ENCODE measurements at places on chromosomes 5 and 9.
A peak's percentile ranks its signal among the peaks of the same experiment; 100 is the strongest.

- DNase-seq: no peak
These were observed 463.7 kb downstream of the CYLC2 start for GRCh38 chr9:103458826-103459225.

DNA sequence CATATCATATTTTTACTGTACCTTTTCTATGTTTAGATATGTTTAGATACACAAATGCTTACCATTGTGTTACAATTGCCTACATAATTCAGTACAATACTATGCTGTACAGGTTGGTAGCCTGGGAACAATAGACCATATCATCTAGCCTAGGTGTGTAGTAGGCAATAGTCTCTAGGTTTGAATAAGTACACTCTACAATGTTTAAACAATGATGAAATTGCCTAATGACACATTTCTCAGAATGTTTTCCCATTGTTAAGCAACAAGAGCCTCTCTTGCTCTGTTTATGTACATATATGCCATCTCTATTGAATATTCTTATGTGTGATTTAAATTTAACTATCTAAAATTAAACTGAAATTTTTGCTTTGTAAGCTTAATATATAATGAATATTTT is 209.6 kb upstream of the ST8SIA4 start:
- peak; percentile 11 for DNase-seq

DNA sequence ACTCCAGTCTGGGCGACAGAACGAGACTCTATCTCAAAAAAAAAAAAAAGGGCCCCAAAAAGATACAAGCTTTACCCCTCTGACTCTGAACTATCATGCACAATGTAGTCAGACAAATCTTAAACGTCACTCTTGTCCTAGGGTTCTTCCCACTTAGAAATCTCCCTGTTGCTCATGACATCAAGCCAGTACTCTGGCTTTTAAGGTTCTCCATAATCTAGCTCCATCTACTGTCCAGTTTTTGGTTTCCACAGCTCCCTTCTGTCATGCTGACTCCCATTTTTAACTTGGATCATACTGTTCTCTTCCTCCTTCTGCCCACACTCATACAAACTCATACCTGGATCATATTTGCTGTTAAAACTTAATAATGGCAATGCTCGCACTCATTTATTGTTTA is 156.7 kb upstream of the TLX3 start:
- no peak for DNase-seq

- DNase-seq: no peak
These were observed 49.2 kb upstream of the SHOC1 start for GRCh38 chr9:111843971-111844370.

- no peak for DNase-seq
These were observed 37.4 kb downstream of the C9orf152 start for GRCh38 chr9:110170357-110171257.

- DNase-seq: no peak
These were observed 831 bp upstream of the TBC1D9B start for GRCh38 chr5:179908528-179908927.

DNA sequence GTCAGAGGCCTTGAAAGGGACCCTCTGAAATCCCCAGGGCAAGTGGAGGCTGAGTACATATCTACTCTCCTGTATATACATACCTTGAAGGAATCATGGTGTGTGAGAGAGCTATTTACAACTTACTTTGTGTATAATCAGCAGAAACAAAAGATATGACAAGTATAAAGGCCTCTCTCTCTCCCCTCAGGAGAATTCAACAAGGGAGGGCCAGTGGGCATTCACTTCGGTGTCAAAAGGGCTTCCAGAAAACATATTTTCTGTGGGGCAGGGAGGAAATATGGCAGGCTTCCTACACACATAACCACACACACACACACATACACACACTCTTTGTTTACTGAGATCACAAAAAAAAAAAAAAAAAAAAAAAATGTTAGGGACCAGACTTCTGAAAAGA is 181.7 kb downstream of the BNC2 start:
- DNase-seq: no peak

DNA sequence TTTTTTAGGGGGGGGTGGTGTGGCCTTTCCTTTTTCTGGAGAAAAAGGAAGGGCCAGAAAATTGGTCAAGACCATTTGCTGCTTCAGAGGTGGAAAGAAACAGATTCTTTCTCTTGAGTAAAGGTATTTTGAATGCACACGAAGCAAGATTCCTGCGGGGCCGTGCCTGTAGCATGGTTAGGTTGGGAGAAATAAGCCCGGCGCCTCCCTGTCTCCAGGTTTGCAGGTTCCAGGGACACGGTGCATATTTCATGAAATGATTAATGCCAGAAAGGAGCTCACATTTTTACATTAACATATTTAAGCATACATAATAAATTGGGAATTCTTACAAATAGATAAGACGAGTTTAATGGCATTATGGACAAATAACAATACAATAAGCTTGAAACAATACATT is 409.5 kb upstream of the IRX1 start:
- no peak for DNase-seq

DNA sequence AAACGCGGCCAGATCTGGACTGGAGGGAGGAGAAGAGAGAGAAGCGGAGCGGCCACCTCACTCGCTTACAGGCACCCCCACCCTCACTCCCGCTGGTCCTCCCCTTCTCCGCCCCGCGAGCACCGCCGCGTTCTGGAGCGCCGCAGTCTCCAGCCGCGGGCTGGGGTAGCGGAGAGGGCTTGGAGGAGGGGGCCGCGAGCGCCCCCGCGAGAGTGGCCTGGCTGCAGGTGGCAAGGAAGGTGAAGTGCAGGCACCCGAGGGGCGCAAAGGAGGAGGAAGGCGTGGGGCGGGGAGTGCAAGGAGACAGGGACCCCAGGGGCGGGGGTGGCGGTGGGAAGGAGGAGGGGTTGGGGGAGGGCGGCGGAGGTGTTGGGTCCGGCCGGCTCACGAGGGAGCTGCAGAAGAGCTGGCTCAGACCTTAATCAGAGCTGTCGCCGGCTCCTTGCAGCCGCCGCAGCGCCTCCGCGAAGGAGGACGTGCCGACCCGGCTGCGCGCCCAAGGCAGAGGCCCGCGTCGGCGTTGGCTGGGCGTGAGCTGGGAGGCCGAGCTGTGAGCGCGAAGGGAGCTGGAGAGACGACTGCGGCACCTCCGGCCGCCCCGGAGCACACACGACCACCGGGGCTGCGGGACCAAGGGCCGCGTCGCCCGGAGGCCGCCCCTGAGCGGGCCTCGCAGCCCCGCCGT is at the start of gene DMRT3:
Gene DMRT3 (plus strand): TSS at position 398 of the 685 bp plus-strand sequence. CDS start 347 bp downstream, outside the sequence.
- DNase-seq: no peak

DNA sequence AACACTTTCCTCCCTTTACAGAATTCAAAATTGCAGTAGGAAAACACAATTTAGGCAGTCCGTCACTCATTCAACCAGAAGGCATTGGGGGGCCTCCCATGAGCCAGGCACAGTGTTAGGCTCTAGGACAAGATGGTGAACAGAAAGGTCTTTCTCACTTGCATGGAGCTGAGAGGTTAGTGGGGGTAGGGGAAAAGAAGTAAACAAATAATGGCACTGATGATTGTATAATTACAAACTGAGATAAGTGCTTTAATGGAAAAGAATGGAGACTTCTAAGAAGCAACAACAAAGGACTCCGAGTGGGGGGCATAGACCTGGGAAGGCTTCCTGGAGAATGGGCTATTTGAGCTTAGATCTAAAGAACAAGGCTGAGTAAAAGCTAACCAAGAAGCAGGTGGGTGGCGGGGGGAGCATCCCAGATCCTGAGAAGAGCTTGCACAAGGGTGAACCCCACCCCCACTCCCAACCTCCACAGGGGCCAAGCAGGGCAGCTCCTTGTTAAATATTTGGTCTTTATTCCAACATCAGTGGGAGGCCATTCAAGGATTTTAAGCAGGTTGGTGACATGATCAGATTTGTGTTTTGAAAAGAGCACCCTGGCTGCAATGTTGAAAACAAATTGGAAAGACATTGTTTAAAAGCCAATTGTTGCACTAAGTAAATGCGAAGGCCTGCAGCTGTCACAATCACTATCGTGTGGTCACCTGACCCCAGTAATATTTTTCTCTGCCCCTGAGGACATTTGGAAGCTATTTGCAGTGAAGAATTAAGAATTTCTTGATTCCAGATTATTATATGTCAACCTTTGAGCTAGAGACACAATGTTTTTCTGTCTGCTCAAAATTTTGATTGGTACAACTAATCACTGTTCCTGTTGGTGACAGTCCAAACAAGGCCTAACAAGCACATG is 73.9 kb upstream of the EFNA5 start:
- peak; percentile 52 for DNase-seq

- no peak for DNase-seq
These were observed 13.0 kb downstream of the TNC start for GRCh38 chr9:115104908-115105307.

GRCh38 chr9:127566351-127567001 is 45.6 kb upstream of the STXBP1 start:
- no peak for DNase-seq

GRCh38 chr5:8848366-8848765 is 697.5 kb downstream of the SEMA5A start:
- peak; percentile 45 for DNase-seq

DNA sequence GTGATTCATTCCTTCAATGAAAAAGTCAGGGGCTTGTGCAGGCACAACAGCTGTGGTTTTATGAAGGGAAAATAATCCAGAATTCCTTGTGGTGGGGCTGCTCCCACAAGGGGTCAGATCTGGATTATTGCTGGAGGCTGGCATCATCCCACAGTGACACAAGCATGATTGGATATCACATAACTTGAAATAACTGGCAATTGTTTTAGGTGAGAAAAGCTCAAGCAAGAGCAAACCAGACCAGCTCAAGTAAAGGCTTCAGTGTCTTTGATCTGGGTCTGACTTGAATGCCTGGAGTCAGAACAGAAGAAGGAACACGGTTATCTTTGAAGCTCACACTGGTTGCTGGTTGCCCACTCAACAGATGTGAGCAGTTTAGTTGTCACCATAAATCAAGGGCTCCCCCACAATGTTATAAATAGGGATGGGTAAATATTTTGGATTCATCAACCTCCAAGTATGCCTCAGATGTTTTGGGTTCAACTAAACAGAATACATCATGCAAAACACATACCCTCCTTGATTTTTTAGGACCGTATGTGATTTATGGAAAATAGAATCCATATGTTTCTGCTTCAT is 3.1 kb upstream of the ZNF474 start:
- DNase-seq: no peak

- DNase-seq: no peak
These were observed 168.2 kb upstream of the DMRTA1 start for GRCh38 chr9:22278426-22278825.

DNA sequence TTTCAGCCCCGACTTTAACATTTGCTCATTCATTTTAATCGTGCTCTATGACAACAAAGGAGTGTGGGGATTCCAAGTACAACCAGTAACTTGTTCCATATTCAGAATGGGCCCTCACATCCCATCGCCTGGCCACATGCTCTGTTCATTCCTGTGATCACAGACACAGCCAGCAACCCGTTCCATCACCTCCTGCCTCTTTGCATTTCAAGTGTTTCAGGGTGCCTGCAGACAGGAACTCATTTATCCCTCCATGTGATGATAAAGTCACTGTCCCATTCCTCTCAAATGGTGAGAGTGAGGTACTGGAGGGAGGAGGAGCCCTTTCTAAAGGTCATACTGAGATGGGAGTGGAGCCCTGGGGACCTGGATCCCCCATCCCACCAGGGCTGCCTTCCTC is 571.1 kb downstream of the MAT2B start:
- DNase-seq: no peak

DNA sequence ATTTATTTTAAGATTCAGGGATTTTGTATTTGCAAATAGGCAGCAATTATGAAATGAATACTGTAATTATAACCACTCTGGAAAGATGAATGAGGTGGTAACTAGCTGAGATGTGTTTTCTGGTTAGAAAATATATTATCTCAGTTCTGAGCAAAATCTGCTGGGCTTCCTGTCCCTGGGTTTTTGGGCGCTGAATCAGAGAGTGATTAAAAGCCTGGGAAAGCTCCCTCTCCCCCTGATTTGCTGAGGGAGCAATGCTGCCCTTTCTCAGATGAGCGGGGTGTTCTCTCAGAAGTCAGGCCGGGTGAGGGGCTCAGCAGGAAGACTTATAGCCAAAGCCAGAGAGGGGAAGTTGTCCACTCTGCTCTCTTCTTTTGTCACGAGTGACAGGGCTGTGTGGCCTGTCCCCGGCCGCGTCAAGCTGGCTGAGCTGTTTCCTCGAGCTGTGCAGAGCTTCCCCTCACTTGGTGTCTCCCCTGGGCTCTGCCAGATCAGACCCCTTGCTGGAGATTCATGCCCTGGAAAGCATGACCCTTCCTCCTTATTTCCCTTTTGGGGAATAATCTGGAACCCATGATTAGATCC is 39.8 kb upstream of the PITX1 start:
- DNase-seq: peak; percentile 35

- no peak for DNase-seq
These were observed 105.5 kb upstream of the PITX1 start for GRCh38 chr5:135139381-135140134.

DNA sequence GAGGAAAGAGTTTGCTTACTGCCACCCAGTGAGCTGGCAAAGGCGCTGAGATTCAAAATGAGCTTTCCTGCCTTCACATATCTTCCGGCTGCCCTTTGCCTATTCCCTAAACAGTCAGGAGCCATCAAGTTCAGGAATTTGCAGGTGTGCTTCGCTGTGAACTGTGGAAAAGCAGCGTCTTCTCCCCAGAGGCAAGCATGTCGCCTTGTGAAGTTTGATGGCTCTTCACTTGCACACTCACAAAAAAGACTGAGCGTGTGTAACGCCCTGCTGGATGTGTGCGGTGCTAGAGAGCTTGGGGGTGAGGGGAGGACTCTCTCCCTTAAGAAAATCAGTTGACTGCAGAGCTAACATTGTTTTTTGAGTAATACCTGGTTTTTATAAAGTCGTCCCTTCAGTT is 288.7 kb downstream of the DOCK8 start:
- DNase-seq: no peak

GRCh38 chr9:8366161-8366926 is 566.8 kb upstream of the DMAC1 start:
- DNase-seq: no peak

- no peak for DNase-seq
These were observed 56.6 kb upstream of the ABCA1 start for GRCh38 chr9:104984542-104984941.

DNA sequence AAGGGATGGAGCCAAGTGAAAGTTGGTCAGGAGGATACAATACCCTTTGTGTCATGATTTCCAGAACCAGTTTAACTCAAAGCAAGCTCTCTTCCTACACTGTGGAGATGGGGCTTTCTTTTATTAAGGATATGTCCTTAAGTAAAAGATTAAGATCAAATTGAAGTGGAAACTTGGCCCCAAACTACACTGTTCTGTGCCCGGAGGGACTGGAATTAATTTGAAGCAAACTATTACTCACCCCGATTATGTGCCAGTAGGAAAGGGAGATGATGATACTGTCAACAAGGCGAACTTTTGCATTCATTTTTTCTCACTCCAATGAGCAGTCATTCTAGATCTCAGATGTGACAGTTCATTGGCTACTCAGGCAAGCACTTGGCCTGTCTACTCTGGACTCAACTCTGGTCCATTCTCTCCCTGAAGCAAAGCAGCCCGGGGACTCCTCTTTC is 186.7 kb downstream of the NTRK2 start:
- no peak for DNase-seq

GRCh38 chr5:7745882-7746610 is 104.9 kb downstream of the CFAP90 start:
- peak; percentile 50 for DNase-seq

GRCh38 chr5:159178978-159179377 is 30.4 kb downstream of the RNF145 start:
- no peak for DNase-seq
